ENCODE measurements at places on chromosomes 3 and 15.

- DNase-seq: no peak
These were observed 90.6 kb downstream of the CD200R1L start for GRCh38 chr3:112755845-112756613.

- no peak for DNase-seq
These were observed 54.4 kb downstream of the WDR76 start for GRCh38 chr15:43881245-43881644.

GRCh38 chr3:112582244-112582874 is 20.5 kb downstream of the SLC35A5 start:
- DNase-seq: peak; percentile 26

DNA sequence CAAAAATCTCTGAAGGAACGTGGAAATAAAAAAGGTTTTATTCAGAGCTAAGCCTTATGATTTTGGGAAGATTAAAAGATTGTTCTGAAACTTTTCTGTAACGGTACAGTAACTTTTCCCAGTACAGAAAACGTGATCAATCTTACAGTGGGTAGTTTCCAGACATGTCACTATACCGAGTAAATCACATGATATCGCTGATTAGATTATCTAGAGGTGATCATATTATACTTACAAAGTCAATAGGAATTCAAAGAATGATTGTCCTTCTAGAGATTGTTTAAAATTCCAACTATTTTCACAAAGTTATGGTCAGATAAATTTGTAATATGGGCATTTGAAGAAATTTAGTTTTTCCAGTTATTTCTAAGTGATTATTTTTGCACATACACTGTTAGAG is 736.0 kb upstream of the GRM7 start:
- no peak for DNase-seq

DNA sequence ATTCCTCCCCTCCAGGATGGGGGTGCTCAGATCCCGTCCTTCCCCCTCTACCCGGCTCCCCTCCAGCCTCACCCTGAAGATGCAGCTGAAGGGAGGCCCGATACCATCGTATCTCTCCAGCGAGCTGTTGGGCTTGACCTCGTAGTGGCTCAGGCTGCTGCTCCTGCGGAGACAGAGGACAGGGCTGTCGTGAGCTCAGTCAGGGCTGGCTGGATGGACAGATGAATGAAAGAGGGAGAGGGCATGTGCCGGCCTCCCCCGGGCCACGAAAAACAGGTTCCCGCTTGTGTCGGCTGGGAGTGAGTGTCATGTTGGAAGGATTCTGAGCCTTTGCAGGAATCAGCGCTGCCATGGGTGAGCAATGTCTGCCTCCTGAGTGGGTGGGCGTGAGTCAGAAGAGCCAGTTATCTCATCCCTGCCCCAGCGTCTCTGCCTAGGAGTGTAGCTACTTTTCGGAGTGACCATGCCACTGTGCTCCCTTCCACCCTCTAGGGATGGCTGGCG is 35.2 kb downstream of the FEM1B start:
- no peak for DNase-seq

DNA sequence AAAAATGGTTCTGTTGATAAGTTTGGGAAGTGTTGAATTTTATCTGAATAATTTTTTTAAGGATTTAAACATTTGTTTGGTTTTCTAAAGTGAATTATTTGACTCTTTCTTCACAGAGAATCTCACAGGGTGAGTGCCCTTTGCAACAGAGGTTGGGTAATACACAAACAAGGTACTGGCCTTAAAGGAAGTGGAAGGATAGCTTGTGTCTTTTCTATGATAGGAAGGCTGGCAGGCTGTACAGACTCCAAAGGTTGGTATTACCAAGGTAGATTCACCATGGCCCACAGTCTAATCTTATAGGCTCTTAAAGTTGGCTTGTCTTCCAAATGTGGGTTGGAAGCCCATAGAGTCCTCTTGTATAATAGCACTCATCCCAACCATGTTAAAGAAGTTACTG is 311.5 kb downstream of the SV2B start:
- no peak for DNase-seq

DNA sequence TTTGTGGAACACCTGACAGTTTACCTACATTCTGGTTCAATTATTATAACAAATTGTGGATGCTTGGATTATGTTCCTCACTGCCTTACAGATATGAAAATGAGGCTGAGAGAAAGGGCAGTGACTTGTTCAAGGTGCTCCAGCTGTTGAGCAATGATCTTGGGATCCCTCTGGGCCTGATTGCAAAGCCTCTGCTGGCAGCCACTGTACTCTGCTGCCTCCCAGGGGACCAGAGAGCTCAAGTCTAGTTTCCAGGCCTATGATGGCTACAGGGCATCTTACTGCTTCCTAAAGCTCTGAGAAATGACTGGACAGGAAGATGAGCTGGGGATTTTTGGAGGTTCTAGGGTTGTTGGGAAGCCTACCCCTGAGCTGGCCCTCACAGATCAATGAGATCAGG is 2.3 kb upstream of the SHC4 start:
- no peak for DNase-seq

DNA sequence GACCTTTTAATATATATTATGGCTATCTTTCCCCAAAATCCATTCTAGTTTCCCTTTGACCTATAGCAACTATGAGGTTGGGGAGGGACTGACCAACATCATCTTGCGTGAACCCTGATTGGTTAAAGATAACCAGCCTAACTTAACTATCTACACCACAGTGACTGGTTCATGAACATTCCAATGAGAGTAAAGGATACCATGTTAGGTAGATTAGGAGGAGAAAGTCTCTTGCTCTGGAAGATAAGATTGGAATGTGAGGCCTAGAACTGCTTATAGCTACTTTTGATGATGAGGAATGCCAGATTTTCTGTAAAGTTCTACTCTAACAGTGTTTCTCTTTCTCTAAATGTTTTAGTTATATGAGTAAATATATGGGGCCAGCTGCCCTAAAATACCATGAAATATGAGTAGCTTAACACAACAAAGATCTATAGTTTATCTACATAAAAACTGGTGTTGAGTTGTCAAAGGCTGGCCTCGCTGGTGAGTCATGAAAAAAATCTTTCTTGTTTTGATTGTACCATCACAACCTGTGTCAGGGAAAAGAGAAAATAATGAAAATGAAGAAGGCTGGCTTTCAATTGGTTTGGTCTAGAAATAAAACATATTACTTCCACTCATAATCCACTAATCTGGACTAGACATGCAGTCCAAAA is 481.4 kb downstream of the NSUN3 start:
- DNase-seq: no peak

GRCh38 chr3:194046995-194047645 is 88.8 kb upstream of the HES1 start:
- no peak for DNase-seq

DNA sequence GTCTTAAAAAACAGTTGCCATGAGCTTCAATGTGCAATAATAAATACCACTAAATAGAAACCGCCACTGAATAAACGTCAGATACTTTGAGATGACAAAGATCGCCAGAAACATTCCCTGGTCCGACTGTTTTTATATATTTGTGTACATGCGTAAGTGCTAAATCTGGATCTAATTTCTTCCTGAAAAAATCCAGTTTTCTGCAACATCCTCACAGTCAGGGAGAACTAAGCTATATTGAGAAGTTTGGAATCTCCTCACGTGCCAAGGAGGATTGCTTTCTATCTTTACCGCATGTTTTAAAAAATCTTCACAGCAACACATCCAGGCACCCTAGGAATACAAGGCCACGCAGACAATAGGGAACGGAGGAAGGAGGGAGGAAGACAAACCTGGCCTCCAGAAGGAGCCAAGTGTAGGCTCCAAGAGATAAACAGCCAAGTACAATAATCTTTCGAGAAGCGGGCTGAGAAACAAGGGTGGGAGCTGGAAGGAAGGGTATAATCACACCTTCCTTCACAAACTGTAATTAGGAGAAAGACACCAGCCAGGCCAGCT is 5.7 kb downstream of the VGLL4 start:
- no peak for DNase-seq

- DNase-seq: no peak
These were observed 36.9 kb downstream of the RHCG start for GRCh38 chr15:89459271-89460038.

- no peak for DNase-seq
These were observed 418.1 kb downstream of the EPHA6 start for GRCh38 chr3:97232393-97233034.

GRCh38 chr15:49423021-49423420 is at the start of gene FGF7:
Gene FGF7 (plus strand): TSS chr15:49423242. CDS start chr15:49424298, 1,056 bp downstream.
- no peak for DNase-seq

- DNase-seq: no peak
These were observed 31.5 kb upstream of the TFDP2 start for GRCh38 chr3:142180761-142181362.

GRCh38 chr3:58754074-58754473 is 87.5 kb upstream of the FAM3D start:
- DNase-seq: no peak

DNA sequence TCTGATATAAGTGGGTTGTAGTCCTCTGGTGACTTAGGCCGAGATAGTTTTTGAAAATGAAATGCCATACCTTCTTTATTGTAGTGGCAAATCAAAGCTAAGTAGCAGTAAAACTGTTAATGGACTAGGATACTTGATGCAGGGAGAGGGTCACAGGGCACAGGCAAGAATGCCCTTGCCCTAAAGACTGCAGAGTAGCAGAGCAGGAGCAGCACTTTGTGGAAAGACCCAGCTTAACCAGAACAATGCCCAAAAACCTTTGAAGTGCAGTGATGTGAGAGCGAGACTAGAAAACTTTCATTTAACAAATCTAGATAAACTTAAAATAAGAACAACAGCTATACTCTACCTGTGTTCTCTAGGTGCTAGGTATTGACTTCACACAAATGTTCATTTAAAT is 121.9 kb downstream of the MBNL1 start:
- no peak for DNase-seq

GRCh38 chr15:53129121-53129904 is 339.2 kb upstream of the ONECUT1 start:
- DNase-seq: no peak

GRCh38 chr3:16013568-16013967 is 160.9 kb upstream of the GALNT15 start:
- DNase-seq: no peak

DNA sequence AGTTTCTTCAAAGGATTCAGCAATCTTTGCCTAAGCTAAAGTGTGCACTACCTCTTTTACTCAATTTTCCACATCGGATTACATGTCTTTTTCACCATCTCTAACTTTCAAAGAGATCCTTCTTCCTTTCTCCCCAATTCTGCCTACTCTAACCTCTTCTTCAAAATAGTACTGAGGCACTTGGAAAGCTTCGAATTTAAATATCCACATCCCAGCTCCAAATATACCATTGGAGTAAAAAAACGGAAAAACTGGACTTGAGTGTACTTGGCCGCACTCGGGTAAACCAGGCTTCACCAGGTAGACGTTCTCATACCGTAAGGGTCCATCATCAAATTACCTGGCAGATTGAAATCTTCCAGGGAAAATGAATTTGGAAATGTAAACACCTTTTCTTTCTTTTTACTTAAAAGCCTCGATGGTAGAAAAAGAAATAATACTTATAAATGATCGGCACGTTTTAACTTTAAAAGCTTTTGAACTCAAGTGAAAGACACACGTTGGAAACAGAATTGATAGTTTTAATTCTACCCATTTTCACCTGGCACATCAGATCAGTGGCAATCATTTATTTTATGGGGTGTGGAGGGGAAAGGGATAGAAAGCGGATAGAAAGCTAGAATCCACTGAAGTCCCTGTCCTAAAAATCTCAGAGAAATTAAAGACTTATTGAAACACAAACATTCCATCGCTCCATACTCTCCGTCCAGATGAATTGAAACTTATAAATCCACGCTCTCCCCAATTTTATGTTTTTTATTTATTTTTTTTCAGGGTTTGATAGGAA is 8.2 kb upstream of the MEIS2 start:
- no peak for DNase-seq

DNA sequence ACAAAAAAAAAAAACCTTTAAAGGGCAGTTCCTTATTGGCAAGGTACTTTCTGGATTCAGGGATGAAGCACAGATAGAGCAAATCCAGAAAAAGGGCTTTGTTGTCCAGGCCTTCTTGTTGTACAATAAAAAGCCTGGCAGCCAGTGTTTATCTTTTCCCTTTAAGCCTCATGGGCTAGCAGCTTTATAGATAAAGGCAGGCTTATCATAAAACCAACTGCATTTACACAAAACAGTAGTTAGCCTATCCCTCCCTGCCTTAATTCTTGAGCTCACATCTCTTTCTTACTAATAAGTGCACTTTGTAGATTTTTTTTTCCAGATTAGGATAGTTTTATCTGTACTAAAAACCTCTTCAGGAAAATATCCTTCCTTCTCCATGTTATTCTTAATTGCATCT is 662.8 kb upstream of the CCDC54 start:
- no peak for DNase-seq

Data from activated CD4-positive, alpha-beta T cell treated with anti-CD3 and anti-CD28 coated beads for 4 hours (primary cell).